ENCODE measurements at places on chromosomes 16 and 17. TPM values are rescaled to one million over a fixed set of nuclear protein-coding genes. Genes with fewer than 3 reads are reported as not detected.

BCL6B gene
- total RNA-seq, result 3.8 TPM

SLC39A11 gene
- 5.5 TPM for total RNA-seq

CEP295NL gene
- total RNA-seq, result 0.39 TPM

ACAP1 gene
- 2.7 TPM for total RNA-seq

SDR42E1 gene
- 0.37 TPM for total RNA-seq

TEX19 gene
- 0.19 TPM for total RNA-seq

DOC2A gene
- 8.1 TPM for total RNA-seq

KRTAP17-1 gene
- not detected for total RNA-seq

ITGAE gene
- 33.7 TPM for total RNA-seq

MT1G gene
- not detected for total RNA-seq
